ENCODE measurements at places on chromosomes 3 and 15.
A peak's percentile ranks its signal among the peaks of the same experiment; 100 is the strongest.

DNA sequence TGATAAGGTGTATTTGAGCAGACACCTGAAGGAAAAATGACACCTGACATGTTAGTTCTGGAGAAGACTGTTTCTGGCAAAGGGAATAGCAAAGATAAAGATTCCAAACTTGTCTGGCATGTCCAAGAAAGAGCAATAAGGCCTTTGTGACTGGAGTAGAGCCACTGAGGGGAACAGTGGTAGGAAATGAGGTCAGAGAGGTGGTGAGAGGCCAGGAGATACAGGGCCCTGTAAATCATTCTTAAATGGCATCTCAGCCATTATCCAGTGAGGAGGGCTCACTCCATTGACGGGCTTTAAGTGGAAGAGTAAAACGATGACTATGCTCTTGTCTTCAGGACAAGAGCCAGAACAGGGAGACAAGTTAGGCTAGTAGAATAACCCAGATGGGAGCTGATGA, 4.5 kb downstream of the SLC49A4 start:
- no peak for DNase-seq

- no peak for DNase-seq
Observed at GRCh38 chr3:73072634-73073033, 11.2 kb downstream of the EBLN2 start.

DNA sequence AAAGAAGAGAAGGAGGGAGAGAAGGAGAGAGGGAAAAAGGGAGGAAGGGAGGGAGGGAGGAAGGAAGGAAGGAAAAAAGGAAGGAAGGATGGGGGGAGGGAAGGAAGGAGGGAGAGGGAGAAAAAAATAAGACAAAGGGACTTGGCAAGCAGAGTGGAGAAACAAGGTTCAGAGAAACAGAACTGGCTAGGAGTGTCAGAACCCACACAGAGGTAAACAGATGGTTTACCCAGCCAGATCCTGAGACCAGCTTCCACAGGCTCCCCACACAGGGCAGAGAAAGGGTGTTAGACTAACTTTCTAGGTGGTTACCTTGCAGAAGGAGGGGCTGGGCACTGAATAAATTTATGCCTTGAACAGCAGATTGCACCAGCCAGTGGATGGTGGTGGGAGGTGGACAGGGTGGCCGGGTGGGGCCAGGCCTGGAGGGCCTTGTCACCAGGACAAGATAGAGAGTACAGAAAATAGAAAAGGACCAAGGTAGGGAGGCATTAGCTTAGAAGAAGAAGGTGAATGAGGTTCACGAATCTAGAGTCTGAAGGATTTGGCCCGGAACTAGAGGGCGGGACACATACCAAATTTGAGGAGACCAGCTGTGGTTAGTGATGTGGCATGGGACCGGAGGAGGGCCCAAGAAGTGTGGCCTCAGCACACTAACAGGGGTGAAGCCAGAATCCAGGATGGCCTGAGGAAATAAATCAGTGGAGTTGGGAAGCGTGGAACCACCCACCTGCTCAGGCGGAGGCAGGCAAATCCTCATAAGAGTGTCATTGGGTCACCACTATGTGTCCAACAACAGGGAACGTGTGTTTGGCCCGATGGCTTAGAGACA, 1.2 kb upstream of the TM4SF1 start:
- no peak for DNase-seq

GRCh38 chr3:185270262-185270955, 16.6 kb upstream of the EHHADH start:
- no peak for DNase-seq

DNA sequence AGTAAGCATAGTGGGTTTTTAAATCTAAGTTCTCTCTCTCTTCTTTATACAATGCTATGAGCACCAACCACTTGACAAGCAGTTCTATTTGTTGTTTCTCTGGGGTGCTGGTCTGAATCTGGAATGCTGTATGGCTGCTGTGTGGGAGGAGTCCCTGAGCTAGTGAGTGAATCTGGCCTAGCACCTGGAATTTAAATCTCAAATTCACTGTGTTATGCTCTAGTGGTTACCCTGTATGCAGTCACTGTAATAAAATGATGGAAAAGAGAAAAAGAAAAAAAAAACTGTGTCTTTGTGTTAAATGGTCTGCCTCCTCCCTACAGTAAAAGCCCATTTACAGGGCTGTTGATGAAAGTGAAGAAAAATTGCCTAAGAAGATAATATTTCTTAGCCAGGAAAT, 155.0 kb downstream of the ATP8B4 start:
- DNase-seq: no peak

GRCh38 chr3:110027446-110028080, 690.2 kb upstream of the DPPA4 start:
- no peak for DNase-seq

- no peak for DNase-seq
Observed at GRCh38 chr3:15478640-15478979, 42.9 kb downstream of the COLQ start.

DNA sequence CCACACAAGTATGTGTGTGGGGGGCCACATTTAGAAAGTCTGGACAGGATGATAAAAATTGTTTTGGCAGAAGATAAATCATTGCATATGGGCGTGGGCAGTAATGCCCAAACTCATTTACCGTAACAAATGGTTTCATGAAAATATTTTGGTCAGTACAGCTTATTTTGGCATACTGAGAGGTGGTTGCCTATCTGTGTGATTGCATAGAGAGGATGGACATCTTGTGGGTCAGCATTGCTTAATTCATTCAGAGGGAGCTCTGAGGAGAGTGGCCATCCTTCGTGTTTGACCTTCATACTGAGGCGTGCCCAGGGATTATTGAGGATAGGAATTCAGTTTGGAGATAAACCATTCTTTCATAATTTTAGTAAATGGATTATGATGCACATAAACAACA, 162.5 kb downstream of the GAP43 start:
- DNase-seq: no peak

DNA sequence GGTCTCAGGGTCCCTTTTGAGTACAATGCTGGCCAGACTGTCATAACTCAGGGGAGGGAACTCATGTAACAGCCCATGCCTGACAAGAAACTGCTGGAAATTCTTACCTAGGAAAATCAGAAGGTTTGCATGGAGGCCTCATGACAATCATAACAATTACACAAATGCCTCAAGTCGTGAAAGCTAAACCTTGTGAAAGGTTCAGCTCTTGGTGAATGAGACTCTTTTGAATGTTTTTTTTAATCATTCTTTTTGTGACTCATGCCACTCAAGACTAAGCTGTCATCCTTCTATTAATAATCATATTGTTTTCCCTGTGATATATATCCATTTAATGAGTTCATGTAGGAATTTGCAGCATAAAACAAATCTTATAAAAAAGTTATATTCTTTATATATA, 61.4 kb upstream of the LEKR1 start:
- no peak for DNase-seq

DNA sequence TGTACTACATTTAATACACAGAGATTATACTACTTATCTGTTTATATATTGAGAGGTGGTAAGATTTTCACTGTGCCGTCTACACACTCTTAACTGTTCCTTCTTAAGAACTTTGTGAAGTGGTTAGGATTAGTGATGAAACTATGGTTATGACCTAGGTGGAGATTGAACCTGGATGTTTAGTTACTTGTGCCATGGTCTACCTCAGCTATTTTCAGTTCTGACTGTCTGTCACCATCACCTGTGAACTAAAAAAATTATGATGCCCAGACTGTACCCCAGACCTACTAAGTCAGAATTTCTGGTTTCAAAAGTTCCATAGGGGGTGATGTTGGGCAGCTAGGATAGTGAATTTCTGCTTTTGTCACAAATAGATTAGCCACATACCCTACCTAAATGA, 6.4 kb downstream of the RASA2 start:
- no peak for DNase-seq

DNA sequence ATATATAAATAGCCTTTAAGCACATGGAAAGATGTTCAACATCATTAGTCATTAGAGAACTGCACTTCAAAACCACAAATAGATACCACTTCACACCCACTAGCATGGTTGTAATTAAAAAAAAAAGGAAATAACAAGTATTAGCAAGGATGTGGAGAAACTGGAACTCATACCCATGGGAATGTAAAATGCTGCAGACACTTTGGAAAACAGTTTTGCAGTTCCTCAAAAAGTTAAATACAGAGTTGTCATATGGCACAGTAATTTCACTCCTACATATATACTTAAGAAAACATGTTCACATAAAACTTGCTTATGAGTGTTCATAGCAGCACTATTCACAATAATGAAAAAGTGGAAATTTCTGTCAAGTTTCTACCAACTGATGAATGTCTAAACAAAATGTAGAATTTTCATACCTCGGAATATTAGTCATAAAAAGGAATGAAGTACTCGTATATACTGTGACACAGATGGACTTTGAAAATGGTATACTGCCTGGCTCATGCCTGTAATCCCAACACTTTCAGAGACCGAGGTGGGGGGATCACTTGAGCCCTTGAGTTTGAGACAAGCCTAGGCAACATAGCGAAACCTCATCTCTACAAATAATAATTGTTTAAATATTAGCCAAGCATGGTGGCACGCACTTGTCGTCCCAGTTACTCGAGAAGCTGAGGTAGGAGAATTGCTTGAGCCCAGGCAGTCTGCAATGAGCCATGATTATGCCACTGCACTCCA, 28.1 kb downstream of the BCL2A1 start:
- DNase-seq: no peak

DNA sequence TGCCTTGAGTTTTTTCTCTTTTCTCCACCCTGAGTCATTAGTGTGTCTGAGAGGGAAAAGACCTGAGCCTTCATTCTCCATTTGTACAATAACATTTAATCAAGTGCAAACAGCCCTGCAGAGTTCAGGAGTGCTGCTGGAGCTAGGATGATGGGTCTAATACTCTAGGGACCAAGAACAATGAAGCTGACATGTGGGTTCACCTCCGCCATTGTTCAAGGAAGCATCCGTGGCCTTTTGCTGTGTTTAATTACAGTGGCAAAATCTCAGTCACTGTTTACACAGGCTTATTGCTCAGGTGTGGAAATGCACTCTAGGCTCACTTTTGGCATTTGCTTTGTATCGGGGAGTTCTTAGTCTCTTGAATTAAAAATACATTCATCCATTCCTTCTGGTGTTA, 259.6 kb downstream of the LRTM1 start:
- no peak for DNase-seq

DNA sequence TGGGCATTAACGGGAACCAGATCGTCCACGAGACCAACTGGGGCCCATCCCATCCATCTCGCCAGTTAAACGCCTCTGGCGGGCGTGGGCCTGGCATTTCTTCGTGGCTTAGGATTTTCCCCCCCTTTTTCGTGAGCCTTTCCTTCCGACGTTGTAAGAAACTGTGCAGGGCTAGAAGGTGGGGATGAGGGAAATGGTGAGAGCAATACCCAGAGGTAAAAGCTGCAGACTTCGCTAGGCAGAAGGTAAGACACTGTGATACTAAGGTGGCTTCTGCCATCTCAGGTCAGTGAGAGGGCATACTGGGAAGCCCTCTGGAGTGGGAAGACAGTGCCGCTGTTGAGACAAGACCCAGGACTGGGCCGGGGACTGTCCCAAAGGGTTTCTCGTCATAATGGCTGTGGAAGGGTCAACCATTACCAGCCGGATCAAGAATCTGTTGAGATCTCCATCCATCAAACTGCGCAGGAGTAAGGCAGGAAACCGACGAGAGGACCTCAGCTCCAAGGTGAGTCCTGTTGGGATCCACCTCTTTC, 666 bp downstream of the MAPKBP1 start:
- peak; percentile 11 for DNase-seq

GRCh38 chr15:100461049-100461448, 67.7 kb downstream of the CERS3 start:
- no peak for DNase-seq

DNA sequence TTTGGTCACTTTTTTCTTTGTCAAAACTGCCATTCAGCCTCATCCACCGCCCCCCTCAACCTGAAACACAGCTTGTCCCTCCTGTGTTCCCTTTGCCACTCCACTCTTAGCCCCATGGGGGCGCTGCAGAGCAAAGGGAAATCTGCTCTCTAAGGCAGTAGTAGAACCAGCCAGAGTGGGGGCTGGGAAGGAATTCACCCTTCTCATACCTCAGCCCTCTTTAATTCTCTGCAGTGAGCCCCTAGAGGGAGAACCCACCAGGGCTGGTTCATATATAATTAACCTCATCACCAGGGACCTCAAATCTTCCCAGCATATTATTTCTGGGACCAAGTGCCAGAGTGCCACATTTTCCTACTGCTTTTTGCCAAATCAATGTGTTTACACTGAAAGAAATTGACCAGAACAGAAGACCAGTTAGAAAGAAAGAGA, 2.8 kb upstream of the BCL6 start:
- DNase-seq: peak; percentile 96

- no peak for DNase-seq
Observed at GRCh38 chr3:182023843-182024242, 312.1 kb downstream of the SOX2 start.

DNA sequence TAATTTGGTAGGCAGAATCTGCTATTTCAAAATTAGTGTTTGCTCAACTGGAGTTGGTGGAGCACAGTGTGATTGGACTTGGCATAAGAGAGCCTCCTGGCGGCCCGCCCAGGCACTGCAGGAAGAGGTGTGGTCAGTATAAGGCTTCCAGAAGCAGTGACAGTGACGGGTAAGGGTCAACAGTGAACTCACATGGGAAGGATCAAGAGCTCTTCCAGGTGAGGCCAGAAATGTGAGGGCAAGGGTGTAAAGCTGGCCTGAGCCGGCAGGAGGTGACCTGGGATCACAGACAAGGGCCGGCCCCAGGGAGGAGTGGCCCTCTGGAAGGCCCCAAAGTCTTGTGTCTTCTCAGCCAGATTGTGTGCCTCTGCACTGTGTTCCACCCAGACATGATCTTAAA, 93.2 kb upstream of the RNF7 start:
- DNase-seq: peak; percentile 83

GRCh38 chr3:111156517-111156916, 84.9 kb downstream of the NECTIN3 start:
- DNase-seq: no peak

DNA sequence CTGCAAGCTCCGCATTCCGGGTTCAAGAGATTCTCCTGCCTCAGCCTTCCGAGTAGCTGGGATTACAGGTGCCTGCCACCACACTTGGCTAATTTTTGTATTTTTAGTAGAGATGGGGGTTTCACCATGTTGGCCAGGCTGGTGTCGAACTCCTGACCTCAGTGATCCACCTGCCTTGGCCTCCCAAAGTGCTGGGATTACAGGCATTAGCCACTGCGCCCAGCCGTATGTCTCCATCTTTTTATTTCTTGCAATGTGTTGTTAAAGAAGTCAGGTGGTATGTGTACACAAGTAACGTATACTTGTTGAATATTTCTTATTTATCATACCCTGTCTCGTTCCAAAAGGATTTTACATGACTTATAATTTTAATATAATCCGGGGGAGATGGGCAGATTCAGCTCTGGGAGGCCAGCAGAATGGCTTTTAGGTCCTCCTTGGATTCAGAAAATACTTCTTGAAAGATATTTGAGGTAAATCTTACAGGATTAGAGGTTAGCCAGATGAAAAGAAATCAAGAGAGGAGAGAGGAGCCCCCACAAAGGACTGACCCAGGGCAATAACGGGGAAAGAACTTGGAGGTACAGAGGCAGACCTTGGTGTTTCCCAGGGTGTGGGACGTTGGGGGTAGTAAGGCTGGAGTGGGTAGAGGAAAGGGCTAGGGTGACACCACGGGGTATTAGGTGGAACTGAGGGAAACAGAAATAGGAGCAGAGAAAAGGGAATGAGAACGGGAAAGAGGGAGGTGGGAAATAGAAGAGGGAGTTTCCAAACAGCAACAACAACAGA, 27.2 kb upstream of the MUC20 start:
- DNase-seq: no peak

- no peak for DNase-seq
Observed at GRCh38 chr3:4837374-4837930, 141.8 kb upstream of the BHLHE40 start.

All from stimulated activated naive CD8-positive, alpha-beta T cell treated with anti-CD3 and anti-CD28 coated beads, Interleukin-15, Interleukin-2, amounts not matched to agents 100 U/mL and 50 U/mL, for 24 hours (primary cell).